SK-N-MC (cell line): ENCODE measurements at places on chromosomes 13 and 19.

DNA sequence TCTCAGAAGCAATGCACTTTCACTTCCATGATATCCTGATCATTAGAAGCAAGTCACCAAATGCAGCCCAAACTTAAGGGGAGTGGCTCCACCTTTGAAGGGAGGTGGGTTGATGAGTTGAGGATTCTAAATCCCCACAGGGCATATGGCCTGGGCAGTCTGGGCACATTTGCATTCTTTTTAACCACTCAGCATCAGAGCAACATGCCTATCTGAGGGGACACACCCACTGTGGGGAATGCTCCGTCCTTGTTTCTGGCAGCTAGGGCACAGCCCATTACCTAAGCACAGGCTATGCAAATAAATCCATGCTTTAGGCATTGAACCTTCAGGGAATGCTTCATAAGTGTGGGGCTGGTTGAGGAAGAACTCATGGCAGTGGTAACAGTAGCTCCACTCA is 12.3 kb upstream of the SACS start:
- DNase-seq, result no peak

GRCh38 chr19:51002542-51003311 is 1.3 kb upstream of the KLK8 start:
- DNase-seq, result no peak

DNA sequence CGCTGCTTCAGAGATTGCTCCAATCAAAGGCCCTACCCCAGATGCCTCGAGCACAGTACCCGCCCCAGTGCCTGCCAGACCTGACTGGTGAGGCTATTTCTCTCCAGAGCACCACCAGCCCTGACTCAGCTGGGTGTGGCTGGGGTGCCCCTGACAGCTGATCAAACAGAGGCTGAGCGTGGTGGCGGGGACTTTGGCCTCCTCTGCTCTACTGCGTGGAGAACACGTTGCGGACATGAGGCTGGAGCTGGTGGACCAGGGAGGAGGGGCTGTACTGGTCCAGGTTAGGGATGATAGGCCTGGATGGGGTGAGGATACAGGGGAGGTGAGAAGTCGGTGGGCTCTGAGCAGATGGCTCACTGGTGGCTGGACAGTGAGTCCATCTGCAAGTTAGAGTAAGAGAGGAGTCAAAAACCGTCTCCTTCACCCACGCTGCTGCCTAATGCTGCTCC is 3.5 kb upstream of the DOCK6 start:
- no peak for DNase-seq

GRCh38 chr19:18392417-18392816 is 5.0 kb downstream of the LRRC25 start:
- DNase-seq, result no peak

DNA sequence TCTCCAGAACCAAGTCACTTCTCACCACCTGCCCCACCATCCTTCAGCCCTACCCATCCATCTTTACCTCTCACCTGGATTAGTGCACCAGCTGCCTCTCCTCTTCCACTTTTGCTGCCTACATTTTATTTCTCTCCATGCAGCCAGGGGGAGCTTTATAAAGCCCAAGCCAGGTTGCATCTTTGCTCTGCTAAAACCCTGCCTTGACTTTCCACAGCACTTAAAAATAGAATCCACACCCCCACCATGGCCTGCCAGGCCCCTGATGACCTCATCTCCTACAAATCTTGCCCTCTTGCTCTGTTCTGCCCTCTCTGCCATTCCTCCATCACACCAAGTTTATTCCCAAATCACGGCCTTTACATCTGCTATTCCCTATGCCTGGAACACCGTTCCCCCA is 1.8 kb downstream of the HOOK2 start:
- no peak for DNase-seq

- DNase-seq, result no peak
Observed at GRCh38 chr13:94332359-94333096, 147.0 kb downstream of the DCT start.

GRCh38 chr19:6219586-6220290 is 60.0 kb downstream of the MLLT1 start:
- DNase-seq, result no peak

- DNase-seq, result no peak
Observed at GRCh38 chr13:38355595-38356119, 6.0 kb downstream of the UFM1 start.

GRCh38 chr13:50643060-50643459 is 200.4 kb downstream of the DLEU7 start:
- no peak for DNase-seq

- DNase-seq, result no peak
Observed at GRCh38 chr19:38693380-38694223, 46.2 kb downstream of the ACTN4 start.

DNA sequence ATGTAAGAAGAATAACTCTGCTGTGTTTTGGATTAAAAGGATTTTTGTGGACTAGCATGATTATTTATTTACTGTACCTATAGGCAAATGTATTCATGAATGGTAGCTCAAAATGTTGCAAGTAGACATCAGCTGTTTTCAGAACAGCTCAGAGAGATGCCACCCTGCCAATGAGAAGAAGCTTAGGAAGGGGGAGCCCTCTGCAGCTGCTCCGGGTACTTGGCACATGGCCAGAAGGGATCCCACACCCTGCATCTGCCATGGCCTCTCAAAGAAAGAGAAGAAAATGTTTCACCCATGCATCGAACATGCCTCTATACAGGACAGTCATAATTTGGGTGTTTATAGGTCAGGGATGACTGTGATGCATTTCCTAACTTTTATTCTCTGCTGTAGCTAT is 30.5 kb upstream of the MBNL2 start:
- no peak for DNase-seq

DNA sequence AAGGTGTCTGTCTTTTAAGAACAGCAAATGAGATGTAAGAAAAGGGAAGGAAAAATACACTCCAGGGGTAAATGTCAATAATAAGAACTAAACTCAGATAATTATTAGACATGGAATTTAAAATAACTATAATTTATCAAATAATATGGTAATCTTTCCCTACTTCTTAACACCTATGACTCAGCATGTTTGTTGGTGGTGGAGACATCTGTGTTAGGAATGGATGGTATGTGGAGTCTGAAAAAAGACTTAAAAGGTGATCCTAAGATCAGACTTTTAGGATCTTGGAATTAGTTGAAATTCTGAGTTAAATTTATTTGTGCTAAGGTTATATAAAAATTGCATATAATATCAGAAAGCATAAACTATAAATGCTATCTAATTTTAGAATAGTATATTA is 915.1 kb downstream of the SLITRK5 start:
- DNase-seq, result no peak

- DNase-seq, result peak; percentile 93
Observed at GRCh38 chr19:50777830-50778303, 7.6 kb downstream of the GPR32 start.

DNA sequence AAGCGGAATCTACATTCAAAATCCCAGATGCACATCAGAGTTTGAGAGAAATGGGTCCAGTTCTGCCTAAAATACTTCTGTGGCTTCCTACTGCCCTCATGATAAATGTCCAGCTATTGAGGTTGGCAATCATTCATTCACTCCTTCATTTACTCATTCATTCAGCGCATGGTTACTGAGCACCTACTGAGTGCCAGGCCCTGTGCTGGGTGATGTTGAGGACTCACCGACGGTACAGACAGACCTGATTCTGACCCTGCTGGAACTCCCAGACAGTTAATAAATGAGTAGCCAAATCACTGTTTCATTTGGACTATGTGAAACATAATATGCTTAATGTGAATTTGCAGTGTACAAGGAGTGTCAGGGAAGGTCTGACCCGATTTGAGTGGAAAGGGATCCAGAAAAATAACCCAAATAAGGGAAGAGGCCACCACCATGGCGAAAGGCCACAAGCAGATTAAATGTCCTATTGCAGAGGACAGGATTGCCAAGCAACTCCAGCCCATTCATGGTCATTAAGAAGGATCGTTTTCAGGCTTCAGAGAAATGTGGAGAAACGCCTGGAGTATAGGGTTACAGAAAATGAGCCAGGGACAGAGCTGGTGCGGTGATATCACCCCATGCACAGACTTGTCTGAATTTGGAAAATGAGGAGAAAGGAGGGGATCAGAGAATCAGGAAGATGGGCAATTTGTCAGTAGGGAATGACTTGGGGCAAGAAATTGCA is 20.5 kb downstream of the DYRK1B start:
- DNase-seq, result no peak

GRCh38 chr19:10091370-10091687 is 5.2 kb downstream of the SHFL start:
- no peak for DNase-seq

DNA sequence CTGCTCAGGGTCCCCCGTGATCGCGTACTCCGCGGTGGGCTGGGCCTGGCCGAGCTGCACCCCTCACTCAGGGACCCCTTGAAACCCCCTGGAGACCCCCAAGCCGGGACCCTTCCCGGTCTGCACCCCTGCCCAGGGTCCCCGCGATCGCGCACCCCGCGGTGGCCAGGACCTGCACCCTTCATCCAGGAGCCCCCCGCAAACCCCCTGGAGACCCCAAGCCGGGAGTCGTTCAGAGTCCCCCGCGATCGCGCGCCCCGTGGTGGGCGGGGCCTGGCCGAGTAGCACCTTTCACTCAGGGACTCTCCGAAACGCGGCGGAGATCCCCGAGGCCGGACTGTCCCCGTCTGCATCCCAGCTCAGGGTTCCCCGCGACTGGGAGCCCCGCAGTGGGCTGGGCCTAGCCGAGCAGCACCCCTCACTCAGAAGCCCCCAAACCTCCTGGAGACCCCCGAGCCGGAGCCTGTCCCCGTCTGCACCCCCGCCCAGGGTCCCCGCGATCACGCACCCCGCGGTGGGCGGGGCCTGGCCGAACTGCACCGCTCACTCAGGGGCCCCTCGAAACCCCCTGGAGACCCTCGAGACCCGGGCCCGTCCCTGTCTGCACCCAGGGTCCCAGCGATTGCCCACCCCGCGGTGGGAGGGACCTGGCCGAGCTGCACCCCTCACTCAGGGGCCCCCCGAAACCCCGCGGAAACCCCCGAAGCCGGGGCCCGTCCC is 748 bp downstream of the LMNB2 start:
- DNase-seq, result no peak

DNA sequence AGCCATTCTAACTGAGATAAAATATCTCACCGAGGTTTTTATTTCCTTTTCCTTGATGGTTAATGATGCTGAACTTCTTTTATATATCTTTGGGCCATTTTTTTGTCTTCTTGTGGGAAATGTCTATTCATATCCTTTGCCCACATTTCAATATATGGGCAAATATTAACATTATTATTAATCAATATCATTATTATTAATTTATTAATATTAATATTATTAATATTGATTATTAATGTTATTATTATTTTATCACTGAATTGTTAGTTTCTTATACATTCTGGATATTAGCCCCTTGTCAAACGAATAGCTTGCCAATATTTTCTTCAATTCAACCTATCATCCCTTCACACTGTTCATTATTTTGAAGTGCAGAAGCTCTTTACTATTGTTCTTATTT is 2203.6 kb downstream of the PCDH9 start:
- no peak for DNase-seq

DNA sequence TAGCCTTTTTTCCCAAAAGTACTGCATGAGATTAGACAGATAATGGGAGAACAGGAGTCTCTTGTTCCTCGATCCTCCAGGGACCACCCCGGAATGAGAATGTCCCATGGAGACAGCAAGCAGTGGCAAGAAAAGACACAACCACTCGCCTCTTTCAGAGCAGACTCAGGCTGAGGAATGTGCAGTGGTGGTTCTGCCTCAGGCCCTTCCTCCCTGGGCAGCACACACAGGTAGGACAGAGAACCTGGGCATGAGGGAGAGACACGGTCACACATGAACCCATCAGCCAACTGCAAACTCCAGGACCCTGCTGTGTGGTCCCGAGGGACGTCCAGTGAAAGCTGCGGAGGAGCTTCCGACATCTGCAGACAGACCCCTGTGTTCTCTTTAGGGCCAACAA is 31.0 kb downstream of the CRYL1 start:
- no peak for DNase-seq

GRCh38 chr13:25478186-25478585 is 106.4 kb downstream of the ATP8A2 start:
- no peak for DNase-seq

DNA sequence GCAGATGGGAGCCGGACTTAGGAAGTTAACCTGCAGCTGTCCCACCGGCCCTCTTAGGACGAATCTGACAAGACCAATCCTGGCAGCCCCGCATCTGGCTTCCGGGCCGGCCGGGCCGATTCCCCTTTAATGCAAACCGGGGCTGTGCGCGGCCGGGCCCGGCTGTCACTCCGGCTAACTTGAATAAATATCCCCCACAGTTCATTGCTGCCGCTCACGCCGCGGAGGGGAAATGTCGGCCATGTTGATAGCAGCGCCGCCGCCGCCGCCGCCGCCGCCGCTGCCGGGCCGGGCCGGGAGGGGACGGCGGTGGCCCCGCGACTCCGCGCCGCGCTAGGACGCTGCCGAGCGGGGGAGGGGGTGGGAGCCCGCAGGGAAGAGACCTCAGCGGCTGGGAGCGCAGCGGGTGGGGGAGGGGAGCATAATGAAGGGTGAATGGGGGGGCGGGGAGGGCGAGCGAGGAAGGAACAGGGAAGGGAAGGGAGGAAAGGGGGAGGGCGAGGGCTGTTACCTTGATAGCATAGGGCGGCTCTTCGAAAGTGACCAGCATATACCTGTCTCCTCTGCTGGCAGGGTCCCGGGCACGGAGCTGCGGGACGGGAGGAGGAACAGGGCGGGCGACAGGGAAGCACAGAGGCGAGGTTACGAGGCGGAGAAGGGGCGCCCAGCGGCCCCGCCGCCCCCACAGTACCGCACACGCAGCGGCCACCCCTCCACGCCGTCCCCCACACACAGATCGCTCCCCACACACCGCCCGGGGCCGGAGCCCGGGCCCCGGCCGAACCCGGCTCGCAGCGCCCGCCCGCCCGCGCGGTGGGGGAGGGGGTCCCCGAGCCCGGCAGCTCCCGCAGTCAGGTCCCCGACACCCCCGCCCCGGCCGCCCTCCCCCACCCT is 1.1 kb downstream of the INTS6 start:
- DNase-seq, result no peak

DNA sequence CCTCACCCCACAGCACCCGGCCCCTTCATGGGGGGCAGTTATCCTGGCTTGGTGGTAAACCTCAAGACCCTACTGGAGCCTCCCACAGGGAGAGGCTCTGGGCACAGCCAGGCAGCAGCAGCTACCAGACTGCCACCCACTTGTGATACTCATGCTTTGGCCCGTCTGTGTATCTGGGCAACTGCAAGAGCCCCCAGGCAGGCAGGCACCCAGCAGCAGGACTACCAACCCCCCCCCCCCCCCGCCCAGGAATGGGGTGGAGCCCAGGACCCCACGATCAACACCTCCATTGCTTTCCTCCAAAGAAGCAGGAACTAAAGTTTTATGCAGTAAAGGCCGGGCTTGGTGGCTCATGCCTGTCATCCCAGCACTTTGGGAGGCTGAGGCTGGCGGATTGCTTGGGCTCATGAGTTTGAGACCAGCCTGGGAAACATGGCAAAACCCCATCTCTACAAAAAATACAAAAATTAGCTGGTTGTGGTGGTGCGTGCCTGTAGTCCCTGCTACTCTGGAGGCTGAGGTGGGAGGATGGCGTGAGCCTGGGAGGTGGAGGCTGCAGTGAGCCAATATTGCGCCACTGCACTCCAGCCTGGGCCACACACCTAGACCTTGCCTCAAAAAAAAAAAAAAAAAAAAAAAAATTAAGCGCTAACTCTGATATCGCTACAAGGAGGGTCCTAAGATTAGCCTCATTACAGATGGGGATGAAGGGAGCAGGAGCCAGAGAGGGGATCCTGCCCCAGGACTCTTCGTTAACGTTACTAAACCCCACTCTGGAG is 1.1 kb upstream of the LYL1 start:
- no peak for DNase-seq
